ENCODE measurements at places on chromosomes 5 and 9.

GRCh38 chr5:57906671-57907070, 424.1 kb upstream of the ACTBL2 start:
- DNase-seq = no peak

DNA sequence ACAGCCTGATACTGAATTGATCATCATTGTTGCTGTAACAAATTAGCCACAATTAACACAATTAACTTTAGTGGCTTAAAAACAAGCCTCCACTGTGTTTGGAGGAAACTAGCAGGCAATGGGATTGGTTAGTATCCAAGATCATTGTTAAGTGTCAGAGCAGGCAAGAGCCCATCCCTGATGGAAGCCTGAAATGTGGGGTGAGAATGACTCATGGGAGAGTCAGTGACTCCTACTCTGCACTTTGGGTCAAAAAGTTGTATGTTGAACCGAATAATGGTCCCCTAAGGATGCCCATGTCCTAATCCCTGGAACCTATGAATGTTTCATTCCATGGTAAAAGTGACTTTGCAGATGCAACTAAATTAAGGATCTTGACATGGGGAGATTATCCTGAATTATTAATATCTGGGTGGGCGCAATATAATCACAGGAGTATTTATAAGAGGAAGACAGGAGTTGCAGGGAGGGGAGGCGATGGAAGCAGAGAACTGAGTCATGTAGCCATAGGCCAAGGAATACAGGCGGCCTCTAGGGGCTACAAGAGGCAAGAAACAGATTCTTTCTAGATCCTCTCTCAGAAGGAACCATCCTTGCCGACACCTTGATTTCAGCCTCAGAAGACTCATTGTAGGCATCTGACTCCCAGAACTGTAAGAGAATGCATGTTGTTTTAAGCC, 28.8 kb downstream of the ALG2 start:
- DNase-seq = no peak

- no peak for DNase-seq
These were observed 589 bp upstream of the THBS4 start for GRCh38 chr5:80034559-80034958.

DNA sequence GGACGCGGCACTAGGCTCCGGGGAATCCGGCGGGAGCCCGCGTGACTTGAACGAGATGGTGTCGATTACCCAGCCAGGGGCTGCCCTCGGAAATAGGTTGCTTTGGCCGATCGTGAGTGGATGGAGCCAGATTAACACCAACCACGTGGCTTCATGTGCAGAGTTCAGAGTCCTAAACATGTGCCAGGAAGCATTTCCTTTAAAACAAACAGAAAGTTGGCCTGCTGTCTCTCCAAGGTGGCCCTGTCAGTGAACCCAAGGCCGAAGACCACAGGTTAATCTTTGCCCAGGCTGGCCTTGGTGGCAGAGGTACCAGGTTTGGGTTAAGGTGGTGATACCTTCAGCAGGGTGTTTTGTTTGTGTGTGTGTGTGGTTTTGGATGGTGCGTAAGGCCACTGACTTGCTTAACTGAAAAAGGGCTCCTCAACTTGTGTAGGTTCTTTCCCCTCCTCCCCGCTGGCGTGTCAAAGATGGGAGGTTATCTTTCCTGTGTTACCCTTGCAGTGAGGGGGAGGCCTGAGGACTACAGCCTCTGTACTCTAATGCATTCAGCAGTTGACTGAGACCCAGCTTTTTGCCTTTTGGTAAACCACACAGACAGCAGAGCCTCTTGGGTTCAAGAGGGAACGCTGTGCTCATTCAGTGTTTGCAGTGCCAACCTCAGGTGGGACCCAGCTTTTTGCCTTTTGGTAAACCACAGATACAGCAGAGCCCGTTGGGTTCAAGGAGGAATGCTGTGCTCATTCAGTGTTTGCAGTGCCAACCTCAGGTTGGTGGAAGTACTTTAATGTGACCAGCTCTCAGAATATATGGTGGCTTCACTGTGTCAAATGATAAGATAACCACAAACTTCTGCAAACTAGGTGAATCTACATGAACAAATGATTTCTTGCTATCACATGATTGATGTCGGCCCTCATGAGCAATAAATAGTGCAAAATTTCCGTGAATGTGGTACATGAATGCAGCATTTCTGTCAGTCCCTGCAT, 1.4 kb downstream of the IQGAP2 start:
- no peak for DNase-seq

DNA sequence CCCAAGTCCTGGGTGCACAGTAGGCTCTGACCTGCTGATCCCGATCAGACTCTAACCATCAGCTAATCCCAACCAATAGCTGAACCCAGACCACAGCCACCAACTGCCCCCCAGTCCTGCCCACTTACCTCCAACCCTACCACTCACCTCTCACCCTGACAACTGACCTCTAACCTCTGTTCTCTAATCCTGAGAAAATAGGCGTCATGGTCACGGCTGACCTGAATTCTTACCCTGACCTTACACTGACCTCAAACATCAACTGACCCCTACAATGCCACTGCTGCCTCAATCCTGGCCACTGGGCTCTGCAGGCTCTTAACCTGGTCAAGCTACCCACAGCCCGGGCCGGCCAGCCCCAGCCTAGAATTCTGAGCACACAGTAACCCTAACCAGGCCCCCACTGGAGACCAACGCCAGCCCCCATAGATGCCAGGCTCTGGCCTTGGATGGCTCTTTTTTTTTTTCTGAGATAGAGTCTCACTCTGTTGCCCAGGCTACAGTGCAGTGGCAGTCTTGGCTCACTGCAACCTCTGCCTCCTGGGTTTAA, 63.8 kb upstream of the ASS1 start:
- DNase-seq = no peak

- no peak for DNase-seq
These were observed 194.1 kb downstream of the ROR2 start for GRCh38 chr9:91755761-91756509.

GRCh38 chr9:110807956-110808598, 139.5 kb downstream of the MUSK start:
- DNase-seq = no peak

DNA sequence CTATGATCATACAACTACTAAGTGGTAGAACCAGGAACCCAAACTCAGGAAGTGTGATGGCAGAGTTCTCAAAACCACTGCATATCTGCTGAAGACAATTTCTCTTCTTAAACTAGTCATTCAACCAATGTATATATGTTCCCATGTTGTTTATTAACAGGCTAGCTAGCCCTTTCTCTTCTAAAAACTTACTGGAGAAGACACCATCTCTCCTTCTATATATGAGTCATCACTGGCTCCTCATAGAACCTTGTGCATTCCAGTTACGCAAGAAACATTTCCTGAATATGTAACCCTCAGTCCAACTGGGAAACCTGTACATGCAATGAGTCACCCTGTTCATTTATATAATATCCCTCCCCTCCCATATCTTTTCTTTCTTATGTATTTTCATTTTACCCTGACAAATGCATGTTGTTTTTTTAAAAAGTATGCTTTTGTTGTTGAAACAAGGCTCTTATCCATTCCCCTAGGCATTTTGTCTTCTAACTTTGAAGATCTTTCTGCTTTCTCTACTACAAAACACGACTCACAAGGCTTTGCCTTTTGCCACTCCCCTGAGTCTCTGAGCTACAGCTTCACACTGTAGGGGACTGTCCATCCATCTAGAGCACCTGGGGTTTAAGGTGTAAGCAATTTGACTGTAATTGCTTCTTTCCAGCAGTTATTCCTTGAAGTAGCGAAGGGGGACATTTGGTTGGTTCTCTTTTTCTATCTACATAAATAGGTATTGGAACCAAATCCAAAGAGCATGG, 119.5 kb downstream of the ANXA1 start:
- DNase-seq = no peak

DNA sequence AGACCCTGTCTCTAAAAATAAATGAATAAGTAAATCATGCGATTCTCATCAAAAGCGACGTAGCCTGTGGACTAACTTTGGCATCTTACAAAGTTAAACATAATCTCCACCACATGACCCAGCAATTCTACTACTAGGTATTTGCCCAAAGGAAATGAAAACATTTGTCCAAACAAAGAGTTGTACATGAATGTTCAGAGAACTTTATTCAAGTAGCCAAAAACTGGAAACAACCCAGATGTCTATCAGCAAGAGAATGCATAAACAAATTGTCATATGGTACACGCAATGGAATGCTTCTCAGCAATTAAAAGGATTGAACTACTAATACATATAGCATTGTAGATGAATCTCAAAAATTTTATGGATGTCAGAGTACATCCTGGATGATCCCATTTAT, 82.6 kb downstream of the ADRB2 start:
- no peak for DNase-seq

- no peak for DNase-seq
These were observed 6.8 kb downstream of the SPOCK1 start for GRCh38 chr5:137492331-137492730.

GRCh38 chr9:88090151-88090581, 48.1 kb downstream of the SPATA31C2 start:
- DNase-seq = no peak

GRCh38 chr9:129853614-129854013, 18.4 kb downstream of the USP20 start:
- peak; percentile 11 for DNase-seq

DNA sequence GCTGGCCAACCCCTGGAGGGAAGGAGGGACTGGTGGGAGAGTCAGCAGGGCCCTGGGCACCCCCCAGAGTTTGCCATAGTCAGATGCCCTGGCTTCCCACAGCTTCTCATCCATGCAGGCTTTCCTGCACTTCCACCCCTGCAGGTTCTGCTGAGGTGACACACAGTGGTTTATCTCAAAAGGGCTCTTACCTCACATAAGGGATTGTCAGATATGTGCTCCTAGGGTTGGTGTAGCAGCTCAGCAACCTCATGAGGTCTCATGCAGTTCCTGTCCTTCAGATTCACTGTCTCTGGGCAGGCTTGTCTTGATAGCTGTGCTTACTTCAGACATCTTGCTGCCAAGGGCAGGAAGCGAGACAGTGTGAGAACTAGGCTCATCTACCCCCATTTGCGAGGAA, 143.4 kb downstream of the KDM4C start:
- no peak for DNase-seq

DNA sequence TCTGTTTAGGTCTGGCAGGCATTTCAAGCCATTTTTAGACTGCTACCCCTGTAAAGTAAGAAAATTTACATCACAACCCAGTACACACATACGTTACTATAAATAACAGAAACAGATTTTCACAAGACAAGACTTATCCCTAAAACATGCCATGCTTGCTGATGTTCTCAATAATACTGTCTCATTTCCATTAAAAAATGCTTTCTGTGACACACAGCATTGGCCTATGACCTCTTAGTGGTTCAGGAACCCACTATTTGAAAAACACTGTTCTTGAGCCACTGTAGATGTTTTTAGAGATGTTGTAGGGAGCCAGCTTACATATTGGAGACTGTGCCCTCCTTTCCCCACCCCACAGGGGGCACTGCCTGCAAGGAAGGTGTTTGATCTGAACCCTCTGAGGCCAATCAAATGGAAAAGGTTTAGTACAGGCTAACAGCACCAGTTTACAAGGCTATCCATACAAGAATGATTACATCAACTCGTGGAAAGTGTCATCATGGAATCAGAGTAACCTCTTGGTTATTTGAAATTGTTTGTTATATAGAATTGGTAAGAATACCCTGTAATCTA, 30.8 kb downstream of the ZSWIM6 start:
- peak; percentile 5 for DNase-seq

DNA sequence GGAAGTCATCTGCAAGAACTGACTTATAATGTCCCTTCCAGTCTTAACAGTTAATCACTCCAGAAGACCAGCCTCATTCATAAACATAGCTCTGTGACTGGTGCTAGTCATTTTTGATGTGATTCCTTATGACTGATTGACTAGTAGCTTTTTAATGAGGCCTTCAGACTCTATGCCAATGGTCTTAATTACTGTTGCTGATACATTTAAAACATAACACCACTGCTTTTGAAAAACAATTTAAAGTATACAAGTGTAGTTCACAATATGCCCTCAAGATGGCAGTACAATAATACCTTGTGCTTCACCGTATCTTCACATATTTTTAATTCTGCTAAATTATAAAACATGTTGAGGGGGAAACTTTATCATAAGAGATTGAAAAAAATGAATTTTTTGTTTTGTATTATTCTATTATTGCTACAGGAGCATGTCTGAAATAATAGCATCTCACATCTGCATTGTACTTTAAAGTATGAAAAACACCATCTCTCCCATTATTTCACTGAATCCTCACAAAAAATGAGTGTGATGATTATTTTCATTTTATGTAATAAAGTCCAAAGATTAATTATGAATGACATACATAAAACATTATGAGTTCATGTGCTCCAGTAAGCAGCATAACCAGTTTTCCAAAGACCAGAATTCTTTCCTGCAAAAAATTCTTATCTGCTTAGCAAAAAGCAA, 55.2 kb upstream of the SHISAL2B start:
- DNase-seq = peak; percentile 4
